Substantia nigra (tissue), 51 donors: ENCODE measurements at places on chromosomes 7 and 10.

DNA sequence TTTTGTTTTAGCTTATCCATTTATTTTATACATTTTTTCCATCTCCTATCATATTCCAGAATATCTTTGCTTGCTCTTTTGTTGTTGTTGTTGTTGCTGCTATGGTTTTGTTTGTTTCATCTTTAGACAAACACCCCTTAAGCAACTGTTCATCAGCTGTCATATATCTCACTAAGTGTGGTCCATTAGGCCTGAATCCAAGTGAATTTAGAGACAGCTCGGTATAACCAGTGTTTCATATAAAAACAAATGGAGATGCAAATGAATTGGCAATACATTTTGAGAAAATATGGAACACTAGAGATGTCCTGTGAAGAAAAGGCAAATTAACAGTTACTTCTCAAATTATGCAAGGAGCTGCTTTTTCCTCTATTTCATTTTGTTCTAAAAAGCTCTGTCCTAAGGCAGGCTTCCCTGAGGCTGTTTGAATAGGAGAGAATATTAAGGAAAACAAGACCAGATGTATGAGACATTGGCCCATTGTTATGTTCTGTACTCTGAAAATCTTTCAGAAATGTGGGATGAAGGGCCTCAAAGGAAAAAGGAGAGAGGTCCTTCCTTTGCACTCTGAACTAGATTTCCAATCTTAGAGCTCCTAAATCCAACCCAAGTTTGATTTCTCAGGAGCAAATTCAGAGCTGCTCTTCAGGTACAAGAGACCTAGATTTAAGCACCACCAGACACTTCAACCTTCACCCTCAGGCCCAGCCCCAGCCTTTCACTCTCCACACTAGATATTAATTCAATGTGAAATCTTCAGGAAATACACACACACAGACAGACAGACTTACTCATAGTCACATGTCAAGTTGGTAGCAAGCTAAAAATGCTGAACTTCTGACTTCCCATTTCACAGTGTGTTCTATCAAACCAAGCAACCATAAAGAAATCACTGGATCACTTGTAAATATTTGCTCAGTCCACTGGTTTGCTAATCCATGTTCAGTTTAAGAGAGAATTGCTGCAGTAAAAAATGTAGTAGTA, 5.4 kb downstream of the TFEC start:
- DNase-seq = no peak

GRCh38 chr10:33179067-33179466, 155.4 kb downstream of the NRP1 start:
- no peak for DNase-seq

DNA sequence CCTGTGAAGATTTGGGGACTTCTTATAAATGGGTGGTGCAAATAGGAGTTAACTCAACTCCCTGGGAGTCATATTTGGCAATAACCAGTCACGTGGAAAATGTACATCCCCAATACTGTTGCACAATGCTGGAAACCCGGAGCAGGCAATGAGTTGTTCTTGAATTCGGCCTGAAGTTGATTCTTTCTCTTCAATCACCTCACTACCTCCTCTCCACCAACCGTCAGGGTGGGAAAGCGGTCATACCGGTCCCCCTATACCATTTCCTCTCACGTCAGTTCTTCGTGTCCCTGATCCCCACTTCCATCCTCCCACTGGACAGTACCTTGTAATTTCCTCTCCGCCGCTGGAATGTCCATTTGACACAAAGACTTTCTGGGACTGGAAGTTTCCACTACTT, 2.8 kb downstream of the GIMAP5 start:
- DNase-seq = no peak

- no peak for DNase-seq
Measured at GRCh38 chr7:6725003-6725402, 18.3 kb upstream of the ZNF12 start.

GRCh38 chr7:18474944-18475343, 20.6 kb upstream of the HDAC9 start:
- DNase-seq = no peak

GRCh38 chr7:129774359-129774758, 162.8 kb downstream of the NRF1 start:
- no peak for DNase-seq

DNA sequence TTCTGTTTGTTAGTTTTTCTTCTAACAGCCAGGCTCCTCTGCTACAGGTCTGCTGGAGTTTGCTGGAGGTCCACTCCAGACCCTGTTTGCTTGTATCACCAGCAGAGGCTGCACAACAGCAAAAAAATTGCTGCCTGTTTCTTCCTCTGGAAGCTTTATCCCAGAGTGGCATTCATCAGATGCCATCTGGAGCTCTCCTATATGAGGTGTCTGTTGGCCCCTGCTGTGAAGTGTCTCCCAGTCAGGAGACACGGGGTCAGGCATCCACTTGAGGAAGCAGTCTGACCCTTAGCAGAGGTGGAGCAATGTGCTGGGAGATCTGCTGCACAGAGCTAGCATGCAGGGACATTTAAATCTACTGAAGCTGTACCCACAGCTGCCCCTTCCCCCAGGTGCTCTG, 26.7 kb upstream of the CROT start:
- no peak for DNase-seq

DNA sequence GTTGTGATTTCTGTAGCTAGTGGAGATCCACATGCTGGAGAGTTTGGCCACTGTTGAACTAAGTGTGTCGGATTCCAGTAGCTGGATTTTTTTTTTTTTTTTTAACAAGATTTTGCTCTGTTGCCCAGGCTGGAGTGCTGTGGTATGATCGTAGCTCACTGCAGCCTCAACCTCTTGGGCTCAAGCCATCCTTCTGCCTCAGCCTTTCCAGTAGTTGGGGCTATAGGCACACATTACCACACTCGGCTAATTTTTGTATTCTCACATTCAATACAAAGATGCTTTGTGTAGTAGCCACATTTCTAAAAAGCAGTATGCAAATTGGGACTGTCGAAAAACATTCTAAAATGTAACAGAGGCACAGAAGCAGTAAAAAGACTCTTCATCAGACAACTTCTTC, 63.5 kb downstream of the RABGEF1 start:
- peak; percentile 31 for DNase-seq

GRCh38 chr7:81294897-81295515, 376.2 kb upstream of the SEMA3C start:
- no peak for DNase-seq

DNA sequence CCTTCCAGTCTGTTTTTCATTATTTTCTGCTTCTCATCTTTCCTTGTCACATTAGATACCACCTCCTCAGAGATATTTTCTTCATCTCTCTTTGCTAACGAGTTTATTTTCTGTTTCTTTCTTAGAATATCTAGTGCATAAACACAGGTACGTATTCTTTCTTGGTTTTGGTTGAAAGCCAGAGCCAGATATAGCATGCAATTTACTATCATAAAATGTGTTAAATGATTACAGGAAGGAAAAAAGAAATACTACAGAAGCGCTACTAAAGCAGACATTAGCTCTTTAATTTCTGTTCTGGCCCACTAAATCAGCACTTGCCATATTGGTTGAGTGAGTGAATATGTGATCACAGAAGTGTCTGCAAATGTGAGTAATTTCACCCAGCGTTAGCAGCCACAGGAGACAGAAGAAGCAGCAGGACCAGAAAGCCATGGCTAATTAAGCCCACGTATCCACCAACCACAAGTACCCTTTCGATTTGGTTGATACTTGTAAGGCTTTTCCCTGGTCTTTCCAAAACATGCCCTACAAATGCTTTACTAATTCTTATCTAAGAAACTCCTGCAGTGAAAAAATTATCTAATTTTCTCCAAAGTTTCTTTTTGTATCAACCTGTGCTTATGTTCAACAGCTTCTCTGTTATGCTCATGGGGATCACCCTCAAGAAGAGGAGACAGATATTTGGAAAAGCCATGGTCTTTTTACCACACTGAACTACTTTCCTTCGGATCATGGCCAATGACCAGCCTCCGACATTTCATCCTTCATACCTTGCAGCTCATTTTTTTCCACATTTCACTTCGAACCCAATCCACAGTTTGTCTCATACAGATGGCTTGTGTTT, 23.1 kb upstream of the MACC1 start:
- no peak for DNase-seq

DNA sequence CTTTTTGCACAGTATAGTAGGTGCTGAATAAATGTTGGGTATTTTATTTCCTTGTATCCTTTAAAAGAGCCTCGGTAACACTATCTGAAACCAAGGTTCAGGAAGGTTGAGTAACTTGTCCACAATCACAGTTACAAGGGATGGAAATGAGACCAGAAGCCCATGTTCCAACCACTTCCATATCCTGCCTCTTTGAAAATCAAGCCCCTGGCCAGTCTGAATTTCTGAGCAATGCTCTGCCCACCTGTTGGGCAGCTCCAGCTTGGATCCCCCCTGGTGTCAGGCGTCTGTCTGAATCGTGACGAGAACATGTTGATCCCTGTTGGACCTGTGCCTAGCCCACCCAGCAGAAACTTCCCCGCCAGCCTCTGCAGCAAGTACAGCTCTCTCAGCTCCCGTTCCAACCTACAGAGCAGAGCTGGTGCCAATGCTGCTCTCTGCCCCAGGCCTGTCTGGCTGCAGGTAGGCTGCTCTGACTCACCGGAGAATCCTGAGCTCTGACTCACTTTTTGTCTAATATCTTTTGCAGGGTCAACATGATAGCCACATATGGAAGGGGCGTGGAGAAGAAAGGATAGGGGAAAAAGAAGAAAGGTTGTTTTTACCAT, 595.5 kb downstream of the INHBA start:
- no peak for DNase-seq

GRCh38 chr10:50552771-50553535, 70.8 kb downstream of the SGMS1 start:
- no peak for DNase-seq

GRCh38 chr7:46397591-46397990, 476.5 kb upstream of the IGFBP3 start:
- no peak for DNase-seq

GRCh38 chr10:89274928-89275327, 23.4 kb upstream of the LIPA start:
- no peak for DNase-seq

- peak; percentile 74 for DNase-seq
Measured at GRCh38 chr10:79196470-79197461, 128.0 kb downstream of the ZMIZ1 start.
